ENCODE measurements at places on chromosomes 3 and 15.

- no peak for DNase-seq
These were observed 126.5 kb downstream of the FMN1 start for GRCh38 chr15:33068007-33068481.

DNA sequence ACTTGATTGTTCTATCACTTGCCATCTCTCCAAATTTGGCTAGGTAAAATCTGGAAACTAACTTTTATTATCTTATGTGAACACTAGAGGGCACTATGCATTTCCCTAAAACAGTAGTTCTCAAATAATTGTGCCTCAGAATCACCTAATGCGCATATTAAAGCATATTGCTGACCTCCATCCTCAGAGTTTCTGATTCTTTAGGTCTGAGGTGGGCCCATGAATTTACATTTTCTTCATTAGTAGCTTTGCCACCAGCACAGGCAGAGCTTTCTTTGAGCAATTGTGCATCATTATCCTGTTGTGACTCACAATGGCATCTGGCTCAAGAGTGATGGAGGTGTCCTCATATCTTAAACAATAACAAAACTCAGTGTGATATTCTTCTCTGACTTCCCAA lies 17.5 kb upstream of the BCHE start:
- no peak for DNase-seq

DNA sequence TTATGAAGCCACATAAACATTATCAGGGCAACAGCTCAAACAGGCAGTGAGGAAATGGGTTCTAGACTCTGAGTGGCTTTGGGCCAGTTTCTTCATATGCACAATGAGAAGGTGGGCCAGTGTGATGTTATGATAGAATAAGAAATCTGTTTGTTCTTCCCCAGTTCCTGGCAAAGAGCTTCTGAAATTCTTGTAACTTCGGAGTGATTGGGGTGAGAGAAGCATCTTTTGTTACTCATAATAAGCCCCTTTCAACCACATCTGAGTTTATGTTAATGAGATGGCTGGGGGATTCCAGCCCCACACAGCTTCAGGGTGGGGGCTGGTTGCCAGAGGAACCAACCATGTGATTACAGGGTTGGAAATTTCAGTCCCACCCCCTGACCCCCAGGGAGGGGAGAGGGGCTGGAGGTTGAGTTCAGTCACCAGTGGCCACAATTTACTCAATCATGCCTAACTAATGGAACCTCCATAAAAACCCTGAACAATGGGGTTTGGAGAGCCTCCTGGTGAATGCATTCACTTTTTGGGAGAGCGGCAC lies 57.0 kb upstream of the FRMD4B start:
- DNase-seq = no peak

GRCh38 chr3:142418926-142419592 lies 28.8 kb downstream of the XRN1 start:
- DNase-seq = no peak

- DNase-seq = peak; percentile 13
These were observed at the start of gene ADAMTS9 for GRCh38 chr3:64687781-64688604. TSS of gene ADAMTS9 (minus strand) at chr3:64688000. CDS start at chr3:64687657, 343 bp downstream.

DNA sequence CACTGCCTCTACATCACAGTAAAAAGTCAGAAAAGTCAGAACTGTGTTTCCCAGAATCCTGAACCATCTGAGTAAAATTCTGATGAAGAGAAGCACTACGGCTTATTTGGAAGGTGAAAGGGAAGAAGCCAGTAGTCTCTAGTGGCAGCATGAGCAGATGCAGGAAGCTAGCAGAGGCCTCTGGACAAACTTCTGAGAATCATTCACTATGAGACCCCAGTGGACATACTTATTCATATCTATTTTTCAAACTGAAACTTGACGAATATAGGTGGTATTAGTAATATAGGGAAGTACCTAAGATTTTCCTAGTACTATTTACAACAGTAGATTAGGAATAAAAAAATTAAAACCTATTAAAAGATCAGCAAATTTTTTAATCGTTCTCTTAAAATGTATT lies 272.8 kb upstream of the TTC14 start:
- DNase-seq = no peak

DNA sequence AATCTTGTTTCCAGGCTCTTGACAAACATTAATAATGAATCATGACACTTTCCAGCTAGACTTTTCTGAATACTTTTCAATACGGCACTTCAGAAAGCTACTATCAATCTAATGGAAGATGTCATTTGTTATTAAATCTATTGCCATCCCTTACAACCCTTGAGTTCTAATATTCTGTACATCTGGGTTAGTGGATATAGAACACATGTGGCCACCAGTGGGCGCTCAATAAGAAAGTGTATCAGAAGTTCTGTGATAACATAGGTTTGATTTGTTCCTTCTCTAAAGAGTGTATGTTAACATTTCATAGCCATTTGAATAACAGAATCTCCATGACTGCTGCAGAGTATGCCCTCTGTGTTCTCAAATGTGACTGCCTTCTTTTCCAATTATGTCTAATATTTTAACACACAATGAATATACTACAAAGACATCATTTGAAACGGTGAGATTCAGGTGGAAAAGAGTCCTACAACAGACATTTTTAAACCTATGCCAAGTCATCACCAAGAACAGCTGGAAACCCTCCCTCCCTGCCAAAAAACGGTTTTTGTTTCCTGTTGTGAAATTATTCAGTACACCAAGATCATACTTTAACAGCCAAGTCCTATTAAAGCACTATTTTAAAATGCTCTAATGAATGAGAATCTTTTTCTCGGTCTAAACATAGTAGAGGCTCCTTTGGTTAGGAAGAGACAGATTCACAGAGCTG lies 22.2 kb downstream of the ALDH1A2 start:
- no peak for DNase-seq

DNA sequence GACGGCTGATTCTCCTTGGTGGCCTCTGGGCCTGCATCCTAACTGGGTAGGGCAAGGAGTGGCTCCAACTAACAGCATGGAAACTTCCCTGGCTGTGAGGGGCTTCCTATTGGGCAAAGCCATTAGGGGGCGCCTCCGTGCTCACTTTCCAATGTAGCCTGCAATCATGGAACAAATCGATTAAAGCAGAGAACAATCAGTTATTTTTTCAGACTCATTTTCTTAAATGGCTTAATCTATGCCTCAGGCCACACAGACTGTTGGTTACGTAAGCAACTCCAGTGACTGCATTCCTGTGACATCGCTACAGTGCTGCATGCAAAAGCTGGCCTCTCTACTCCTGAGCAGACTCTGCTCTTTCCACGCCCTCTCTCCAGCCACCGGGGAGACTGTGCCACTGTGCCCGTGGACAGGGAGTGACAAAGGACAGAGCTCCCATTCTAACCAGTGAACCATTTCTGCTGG lies 278.9 kb downstream of the KLF13 start:
- DNase-seq = no peak

GRCh38 chr3:99509224-99509623 lies 129.2 kb upstream of the COL8A1 start:
- no peak for DNase-seq

- DNase-seq = no peak
These were observed 102.4 kb downstream of the RAB11A start for GRCh38 chr15:65971741-65971995.

GRCh38 chr3:64987726-64988125 lies 299.9 kb upstream of the ADAMTS9 start:
- DNase-seq = no peak

- DNase-seq = no peak
These were observed 749 bp downstream of the RAB8B start for GRCh38 chr15:63189941-63190768.

GRCh38 chr3:111277226-111277625 lies 205.6 kb downstream of the NECTIN3 start:
- DNase-seq = no peak

DNA sequence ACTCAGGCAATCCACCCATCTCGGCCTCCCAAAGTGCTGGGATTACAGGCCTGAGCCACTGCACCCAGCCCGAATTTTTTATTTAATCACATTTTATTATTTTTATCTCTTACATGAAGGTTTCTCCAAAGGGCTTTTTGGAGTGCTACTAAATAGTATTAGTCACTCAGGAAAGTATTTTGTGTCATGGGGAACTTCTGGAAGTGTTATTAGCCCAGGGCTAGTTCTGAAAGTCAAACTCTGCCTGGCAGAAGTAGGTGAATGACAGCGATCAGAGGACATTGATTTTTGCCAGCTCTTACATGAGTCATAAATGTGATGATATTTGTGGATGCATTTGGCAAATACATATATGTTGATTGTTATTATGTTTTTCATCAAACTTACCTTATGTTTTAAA lies 48.7 kb downstream of the ZPLD1 start:
- DNase-seq = no peak

- no peak for DNase-seq
These were observed 11.7 kb upstream of the MRPS22 start for GRCh38 chr3:139332092-139332491.

DNA sequence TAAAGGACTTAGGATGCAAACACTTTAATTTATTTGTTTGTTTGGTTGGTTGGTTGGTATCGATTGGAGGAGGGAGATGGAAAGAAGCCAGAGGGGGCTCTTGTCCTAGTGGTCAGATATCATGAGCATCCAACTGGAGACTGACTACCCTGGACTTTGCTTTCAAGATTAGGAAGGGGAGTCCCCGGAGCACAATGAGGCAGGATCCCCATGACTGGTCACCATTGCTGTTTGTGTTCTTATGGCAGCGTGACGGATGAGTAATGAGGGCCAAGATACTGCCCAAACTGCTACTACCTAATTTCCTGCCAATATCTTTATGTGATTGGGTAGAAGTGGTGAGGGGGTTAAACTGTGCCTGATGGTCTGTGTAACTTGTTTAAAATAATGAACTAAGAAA lies 354.6 kb upstream of the ROPN1 start:
- no peak for DNase-seq

DNA sequence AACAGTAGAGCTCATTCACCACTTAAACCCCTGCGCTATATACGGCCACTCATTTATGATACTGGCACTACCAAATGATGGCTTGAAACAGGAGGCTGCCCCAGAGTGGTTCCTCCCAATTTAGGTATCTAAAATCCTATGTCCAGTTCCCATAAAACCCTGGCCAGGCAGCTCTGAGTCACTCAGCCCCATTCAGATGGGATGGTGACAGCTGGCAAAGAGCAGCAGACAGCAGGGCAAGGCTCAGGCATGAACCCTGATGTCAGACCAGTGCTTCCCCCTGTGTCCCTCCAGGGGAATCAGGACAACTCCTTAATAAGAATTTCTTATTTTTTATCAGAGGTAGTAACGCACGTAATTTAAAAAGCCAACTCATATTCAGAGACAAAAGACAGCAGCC lies 77.2 kb upstream of the RNU6-1 start:
- no peak for DNase-seq

GRCh38 chr3:115381573-115381912 lies 234.5 kb upstream of the ZBTB20 start:
- DNase-seq = no peak

- DNase-seq = no peak
These were observed at the start of gene FRMD4B for GRCh38 chr3:69385723-69386555. TSS of gene FRMD4B (minus strand) at chr3:69386088. CDS start at chr3:69385989, 99 bp downstream.
